ENCODE measurements at places on chromosomes 7 and 10. TPM values are rescaled to one million over a fixed set of nuclear protein-coding genes. Genes with fewer than 3 reads are reported as not detected.

The SFTPA1 gene
- not detected for total RNA-seq

The GSTO2 gene
- 1.7 TPM for total RNA-seq

The SPAG6 gene
- total RNA-seq = not detected

The FAM185A gene
- total RNA-seq = 14.9 TPM

The ANKRD7 gene
- not detected for total RNA-seq

The AP5Z1 gene
- 22.1 TPM for total RNA-seq

The MET gene
- total RNA-seq = 0.88 TPM

The GHRHR gene
- total RNA-seq = not detected

The OR6B1 gene
- not detected for total RNA-seq

The AGAP6 gene
- total RNA-seq = 14.1 TPM

The UNCX gene
- 6.4 TPM for total RNA-seq

The CUZD1 gene
- total RNA-seq = 0.30 TPM

The IRF5 gene
- not detected for total RNA-seq

The FAM170B gene
- total RNA-seq = not detected

The ASB10 gene
- total RNA-seq = 1.0 TPM

The BAIAP2L1 gene
- 11.6 TPM for total RNA-seq

The GBF1 gene
- total RNA-seq = 75.6 TPM

The MICALL2 gene
- total RNA-seq = 19.5 TPM

The SFRP4 gene
- 4.7 TPM for total RNA-seq

The CYP2C19 gene
- total RNA-seq = not detected

The MMD2 gene
- total RNA-seq = not detected

The TM9SF3 gene
- 39.2 TPM for total RNA-seq

The AGBL3 gene
- total RNA-seq = 1.7 TPM

The ABCF2 gene
- 34.3 TPM for total RNA-seq

The ANKRD61 gene
- total RNA-seq = 0.15 TPM

The PRLHR gene
- not detected for total RNA-seq

The C10orf53 gene
- total RNA-seq = 0.11 TPM

The CNNM1 gene
- 2.2 TPM for total RNA-seq

The CDNF gene
- 0.74 TPM for total RNA-seq

The CDHR3 gene
- 12.2 TPM for total RNA-seq

The DPYSL4 gene
- 58.0 TPM for total RNA-seq

The ENTPD7 gene
- total RNA-seq = 6.7 TPM

Data from cardiac muscle cell (in vitro differentiated cells and primary cell).